ENCODE measurements at places on chromosomes 5 and 9.

DNA sequence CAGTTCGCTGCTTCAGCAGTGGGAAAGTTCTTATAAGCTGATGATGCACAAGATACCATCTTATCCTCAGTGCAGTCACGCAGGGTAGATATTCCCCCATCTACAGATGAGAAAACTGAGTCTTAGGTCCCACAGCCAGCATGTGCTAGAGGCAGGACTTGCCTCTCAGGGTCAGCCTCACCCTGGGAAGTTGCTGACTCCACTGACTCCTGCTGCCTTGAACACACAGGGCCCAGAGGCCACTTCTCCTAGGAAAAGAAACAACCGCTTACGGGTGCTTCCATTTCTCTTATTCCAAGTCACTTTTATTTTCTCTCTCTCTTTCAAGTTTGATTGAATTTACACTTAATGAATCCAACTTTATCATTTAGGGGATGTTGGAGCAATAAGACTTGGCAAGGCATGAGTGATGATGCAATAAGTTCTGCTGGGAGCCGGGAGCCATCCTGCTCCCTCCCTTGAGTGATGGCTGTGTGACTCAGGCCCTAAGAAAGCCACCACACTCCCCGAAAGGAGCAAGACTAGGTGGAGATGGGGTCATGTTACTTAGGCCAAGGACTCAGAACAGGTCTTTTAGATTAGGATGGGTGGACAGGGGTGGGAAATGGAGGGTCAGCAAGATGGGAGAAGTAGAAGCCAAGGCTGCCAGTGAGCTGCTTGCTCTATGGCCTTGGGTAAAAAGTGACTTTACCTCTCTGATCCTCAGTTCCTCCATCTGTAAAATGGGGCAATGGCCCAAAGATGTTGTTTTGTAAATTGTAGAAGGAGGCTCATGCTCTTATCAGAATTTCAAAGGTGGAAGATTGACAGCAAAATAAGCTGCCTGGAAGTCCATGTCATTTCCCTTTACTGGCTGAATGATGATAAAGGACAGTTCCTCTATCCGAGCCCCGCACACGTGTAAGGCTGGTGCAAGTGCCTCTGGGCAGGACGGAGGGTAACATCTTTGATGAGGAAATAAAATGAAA lies 67.4 kb upstream of the ZNF618 start:
- DNase-seq: no peak

DNA sequence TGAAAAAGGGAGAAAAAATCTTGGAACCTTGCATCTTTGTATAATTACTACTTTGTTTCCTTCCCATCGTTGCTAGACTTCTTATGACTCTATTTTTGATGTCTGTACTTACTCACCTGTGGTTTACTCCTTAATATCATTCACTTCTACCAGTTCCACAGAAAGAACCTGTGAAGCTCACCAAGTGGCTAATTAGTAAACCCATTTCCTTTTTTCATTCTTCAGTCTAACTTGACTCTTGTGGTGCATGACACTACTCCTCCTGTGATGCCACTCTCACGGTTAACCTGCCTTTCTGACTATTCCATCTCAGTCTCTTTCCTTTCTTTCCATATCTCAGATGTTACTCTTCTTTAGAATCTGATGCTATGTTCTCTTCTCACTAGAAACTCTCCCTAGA lies 14.6 kb downstream of the RECK start:
- DNase-seq: no peak

DNA sequence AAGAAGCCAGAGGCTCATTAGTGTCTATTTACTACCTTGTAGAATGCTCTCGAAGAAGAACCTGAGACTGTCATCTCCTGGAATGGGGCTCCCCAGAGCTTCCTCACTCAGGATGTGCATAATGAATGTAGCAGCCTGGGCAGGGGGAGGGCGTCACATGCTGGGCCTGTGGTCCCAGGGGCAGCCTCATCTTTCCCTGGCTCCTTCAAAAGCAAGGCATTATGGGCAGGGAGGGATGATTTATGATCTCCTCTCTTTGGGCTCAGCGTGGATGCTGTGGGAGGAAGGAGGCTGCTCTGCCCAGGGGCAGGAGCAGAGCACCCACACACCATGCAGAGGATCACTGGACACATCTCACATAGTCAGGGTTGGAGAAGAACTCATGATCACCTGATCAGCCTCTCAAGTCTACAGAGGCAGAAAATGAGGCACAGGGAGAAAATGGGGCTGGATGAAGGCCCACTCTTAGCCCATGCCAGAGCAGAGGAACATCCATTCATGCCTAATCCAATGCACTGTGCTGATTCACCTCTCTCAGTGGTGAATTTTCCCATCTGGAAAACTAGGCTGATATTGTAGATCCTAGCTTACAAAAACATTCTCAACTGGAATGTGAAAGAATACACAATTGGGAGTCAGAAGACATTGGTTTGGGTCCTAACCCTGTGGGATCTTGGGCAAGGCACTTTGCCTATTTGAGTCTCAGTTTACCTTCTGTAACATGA lies 173.7 kb downstream of the CARTPT start:
- DNase-seq: peak; percentile 36

GRCh38 chr9:806285-807156 lies 35.0 kb upstream of the DMRT1 start:
- no peak for DNase-seq

- DNase-seq: no peak
Observed at GRCh38 chr9:105089874-105090273, 154.6 kb upstream of the SLC44A1 start.

- DNase-seq: no peak
Observed at GRCh38 chr5:84059672-84060071, 325.0 kb downstream of the EDIL3 start.

DNA sequence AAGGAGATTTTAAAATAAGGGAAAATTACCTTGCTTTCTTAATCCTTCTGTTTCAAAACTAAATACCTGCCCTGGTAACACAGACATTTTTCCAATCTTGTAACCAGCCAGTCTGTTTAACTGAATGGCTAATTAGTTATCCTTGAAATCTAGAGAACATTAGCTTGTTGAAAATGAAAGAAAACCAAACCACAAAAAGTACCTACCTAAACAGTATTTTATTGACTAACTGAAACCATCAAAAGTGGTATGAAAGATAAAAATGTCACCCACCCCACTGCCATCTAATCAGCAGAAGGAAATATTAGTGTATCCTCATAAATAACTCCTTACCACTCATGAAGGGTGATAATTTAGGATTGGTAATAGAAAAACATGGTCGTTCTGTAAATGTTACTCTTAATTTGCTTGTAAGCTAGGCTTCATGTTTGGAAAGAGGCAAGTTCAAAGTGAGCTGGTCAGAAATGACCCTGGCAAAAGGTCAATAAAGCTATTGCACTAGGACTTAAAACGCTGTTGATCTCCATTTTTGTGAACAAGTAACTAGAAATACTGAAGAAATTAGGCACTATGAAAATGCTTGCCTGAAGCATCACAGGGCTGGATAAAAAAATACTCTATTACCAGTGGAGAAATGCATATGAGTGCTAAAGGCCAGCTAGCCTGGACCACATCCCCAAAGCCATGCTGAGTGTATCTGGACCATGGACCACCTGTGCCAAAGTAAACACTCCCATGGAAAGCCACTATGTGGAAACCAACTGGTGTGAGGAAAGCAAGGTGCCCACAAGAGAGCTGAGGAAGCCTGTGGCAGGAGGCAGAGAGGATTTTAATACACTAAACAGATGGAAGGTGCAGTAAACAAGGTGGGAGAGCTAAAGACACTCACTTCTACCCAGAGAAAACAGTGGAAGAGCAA lies 8.4 kb downstream of the SEMA5A start:
- DNase-seq: no peak

- DNase-seq: no peak
Observed at GRCh38 chr5:86716121-86716520, 98.4 kb downstream of the COX7C start.

- no peak for DNase-seq
Observed at GRCh38 chr9:127974001-127974768, 6.6 kb downstream of the EEIG1 start.

GRCh38 chr9:13513286-13513685 lies 233.8 kb upstream of the MPDZ start:
- no peak for DNase-seq

DNA sequence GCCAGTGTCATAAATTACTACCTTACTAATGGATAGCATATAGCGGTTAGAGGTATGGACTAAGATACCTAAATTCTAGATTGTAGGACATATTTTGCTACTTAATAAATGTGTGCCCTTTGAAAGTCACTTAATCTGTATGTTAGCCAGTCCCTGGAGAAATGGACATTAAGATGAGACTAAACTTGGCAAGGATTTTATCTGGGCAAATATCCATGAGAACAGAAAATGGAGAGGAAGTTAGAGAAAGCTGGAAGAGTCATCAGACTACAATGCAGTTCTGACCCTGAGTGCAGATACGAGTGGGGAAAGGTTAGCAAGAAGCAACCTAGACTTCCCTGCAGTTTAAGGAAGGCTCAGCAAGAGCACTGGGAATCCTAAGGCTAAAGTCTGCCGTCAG lies 33.0 kb downstream of the TBCA start:
- DNase-seq: no peak

DNA sequence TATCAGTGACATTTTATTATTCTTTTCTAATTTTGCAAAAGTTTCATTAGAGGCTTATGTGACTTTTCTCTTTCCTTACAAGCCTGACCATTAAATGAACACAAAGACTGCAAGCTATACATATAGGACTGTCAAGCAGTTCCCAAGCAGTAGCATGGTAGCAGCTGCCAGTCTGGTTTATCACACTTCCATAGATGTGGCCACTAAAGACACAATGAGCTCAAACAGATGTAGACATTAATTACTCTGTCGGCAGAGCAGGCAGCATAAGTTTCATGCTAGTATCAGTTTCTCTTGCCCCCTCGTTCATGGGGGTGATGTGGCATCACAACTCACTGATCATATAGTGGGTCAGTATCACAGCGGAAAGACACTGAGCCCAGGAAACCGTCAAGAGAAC lies 89.5 kb downstream of the CDH10 start:
- no peak for DNase-seq

DNA sequence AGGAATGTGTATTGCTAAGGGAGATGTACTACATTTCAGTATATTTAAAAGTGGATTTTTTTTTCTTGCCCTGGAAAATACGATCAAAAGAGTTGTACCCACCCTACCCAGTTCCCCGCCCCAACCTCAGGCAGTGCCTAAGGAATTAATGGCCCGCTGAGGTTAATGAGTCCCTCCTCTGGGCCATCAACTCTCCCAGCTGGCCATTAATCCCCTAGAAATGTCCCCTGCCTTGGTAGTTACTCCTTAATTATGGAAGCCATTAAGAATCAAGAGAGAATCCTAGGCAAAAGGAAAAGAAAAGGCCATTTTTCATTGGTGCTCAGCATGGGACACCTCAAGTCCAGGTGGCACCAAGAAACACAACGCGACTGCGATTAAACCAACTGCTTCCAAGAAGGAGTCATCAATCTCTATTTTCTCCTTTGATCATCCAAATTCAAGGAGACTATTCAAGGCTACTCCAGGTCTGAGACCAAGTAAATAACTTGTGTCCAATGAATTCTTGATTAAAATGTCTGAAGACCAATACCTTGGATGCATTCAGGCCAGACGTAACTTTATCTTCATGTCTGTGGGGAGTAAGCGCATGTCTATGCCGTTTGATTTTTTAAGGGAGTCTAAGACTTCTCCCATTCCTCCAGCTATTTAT lies 1962.2 kb upstream of the WWC1 start:
- DNase-seq: no peak

DNA sequence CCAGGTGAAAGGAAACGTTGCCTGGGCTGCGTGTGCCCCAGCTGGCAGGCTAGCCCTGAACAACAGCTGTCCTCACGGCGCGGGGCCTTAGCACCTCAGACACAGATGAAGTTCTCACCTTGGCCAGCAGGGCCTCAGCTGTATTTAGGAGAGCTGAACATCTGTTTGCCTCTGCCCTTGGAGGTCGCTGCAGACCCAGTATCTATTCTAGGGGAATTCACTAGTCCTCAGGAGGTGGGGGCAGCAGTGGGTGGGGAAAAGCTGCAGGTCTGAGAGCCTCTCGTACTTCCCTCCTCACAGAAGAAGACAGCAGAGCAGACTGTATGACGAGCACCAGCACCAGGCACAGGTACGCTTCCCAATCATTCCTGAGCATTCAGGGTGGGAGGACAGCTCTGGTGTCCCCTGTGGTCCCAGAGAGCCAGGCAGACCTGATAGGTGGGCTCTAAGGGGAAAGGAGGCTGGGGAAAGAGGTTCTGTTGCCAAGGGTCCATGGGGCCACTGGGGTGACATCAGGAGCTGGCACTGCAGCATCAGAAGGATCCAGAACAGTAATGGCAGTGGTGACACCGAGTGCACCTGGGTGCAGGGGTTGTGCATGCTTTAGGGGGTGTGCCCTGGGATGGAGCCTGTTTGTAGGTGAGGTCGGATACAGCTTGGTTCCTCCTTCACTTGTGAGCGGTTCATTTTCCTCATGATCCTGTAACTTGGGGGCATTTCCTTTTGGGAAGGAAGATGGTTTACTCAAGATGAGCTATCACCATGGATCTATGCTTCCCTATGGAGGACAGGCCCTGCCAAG lies 13.8 kb downstream of the CD74 start:
- DNase-seq: no peak

- DNase-seq: no peak
Observed at GRCh38 chr5:34042321-34042720, 692 bp downstream of the C1QTNF3 start.

DNA sequence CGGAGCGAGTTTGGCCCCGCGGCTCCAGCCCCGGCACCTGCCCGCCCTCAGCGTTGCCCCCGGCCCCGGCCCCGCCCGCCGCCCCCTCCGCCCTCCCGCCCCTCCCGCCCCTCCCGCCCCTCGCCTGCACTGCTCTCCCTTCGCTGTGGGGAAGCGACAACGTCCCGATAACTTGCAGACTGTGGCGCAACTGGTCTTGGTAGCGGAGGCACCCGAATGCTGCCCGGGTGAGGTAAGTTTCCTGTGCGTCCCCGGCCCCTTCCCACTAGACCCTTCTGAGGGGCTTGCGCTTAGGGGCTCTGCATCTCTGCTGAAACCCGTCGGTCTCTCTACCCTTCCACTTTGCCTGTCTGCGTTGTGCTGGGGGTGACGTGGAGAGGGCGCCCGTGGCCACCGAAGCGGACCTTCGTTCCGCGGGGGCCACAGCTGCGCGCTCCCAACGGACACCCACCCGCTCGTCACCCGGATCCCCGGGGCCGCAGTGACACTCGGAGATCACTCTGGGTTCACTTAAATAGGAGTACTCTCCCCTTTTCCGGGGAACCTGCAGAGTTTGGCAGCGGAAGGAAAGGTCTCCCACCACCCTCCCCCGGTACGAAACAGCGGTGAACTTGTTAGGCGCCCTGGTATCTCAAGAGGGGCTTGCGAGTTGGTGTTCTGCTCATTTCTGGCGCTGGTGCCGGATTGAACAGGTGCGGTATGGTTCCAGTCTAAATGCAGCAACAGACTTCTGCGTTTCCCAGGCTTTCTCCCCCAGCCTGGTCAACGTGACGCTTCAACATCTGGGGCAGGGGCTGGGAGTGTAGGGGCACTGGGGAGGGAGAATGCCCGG lies 707 bp downstream of the PIP5K1B start:
- no peak for DNase-seq

GRCh38 chr5:133882389-133882695 lies 86.1 kb downstream of the C5orf15 start:
- no peak for DNase-seq

DNA sequence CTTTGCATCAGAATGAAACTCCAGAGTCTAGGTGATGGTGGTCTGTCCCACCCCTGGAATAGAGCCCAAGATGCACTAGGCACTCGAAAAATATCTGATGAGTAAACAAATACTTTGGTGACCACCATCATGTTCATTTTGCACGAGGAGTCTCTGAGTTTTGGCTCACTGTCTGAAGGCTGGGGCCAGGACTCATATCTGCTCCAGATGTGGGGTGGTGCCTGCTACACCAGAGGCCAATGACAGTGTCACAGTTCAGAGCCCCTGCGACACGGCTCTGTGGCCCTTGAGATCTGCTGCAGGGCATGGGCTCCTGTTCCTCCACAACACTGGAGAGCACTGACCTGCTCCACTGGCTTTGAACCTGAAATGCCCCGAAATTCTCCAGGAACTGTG lies 164.6 kb downstream of the ROR2 start:
- DNase-seq: no peak

All from NCI-H1436 treated with DMSO at 0.1 percent for 48 hours (cell line).